ENCODE measurements at places on chromosomes 6 and 20.

DNA sequence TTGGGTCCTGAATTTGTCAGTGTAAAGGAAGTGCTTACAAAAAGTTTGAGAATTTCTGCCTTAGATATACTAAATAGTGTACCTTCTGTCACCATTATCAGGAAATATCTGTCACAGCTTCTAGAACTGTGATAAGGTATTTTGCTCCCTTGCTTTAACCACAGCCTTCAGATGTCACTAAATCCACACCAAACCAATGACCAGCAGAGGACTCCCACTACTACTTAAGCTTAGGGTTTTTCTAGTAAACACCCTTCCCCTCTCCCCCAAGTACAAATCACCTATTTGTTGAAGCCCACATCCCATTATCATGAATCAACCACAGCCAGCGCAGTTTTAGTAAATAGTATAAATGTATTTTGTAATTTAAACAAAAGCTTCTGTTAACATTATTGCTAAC is 8.6 kb upstream of the JPH2 start:
- no peak for DNase-seq

DNA sequence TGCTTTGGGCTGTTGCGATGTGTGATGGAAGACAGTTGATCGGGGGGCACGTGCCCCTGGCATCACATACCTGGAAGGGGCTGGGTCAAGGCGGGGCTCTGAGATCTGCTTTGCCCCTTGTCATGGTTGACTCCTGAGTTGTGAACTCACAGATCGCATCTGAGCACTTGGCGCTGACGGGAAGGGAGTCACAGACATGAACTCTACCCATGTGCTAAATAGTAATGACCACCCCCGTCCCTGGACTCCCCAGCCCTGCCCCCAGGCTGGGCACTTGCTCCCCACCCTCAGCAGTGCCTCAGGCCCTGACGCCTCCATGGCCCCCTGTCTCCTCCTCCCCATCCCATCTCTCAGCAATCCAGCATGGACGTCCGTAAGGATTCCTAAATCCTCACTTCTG is 107.0 kb downstream of the SYNDIG1 start:
- DNase-seq = no peak

GRCh38 chr6:132693478-132693877 is 20.4 kb downstream of the VNN1 start:
- DNase-seq = no peak

DNA sequence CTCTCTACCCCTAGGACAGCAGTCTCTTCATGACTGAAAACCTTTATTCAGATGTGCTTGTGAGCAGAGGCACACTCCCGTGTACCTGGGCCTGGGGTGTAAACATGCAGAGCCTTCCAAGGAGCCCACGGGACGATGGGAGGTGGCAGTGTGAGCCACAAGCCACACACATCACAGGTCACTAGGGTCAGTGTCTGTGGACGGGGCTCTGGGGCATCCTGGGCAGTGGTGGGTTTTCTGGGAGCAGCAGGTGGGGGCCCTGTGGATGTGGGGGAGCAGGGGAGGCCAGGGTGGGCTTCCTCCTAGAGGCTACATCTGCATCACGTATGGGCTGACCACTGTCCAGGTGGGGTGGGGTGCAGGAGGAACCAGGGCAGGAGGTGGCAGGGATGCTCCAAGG is 16.7 kb upstream of the TTLL2 start:
- DNase-seq = no peak

DNA sequence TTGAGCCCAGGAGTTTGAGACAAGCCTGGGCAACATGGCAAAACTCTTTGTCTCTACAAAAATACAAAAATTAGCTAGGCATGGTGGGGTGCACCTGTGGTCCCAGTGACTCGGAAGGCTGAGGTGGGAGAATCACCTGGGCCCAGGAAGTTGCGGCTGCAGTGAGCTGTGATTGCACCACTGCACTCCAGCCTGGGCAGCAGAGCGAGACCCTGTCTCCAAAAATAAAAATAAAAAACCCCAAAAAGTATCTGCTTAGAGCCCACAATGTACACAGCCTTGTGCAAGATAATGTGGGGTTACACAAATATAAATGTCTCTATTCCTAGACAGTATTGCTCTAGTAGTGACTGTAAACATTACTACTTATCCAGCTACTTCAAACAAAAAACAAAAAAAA is 5.9 kb downstream of the ESF1 start:
- no peak for DNase-seq

DNA sequence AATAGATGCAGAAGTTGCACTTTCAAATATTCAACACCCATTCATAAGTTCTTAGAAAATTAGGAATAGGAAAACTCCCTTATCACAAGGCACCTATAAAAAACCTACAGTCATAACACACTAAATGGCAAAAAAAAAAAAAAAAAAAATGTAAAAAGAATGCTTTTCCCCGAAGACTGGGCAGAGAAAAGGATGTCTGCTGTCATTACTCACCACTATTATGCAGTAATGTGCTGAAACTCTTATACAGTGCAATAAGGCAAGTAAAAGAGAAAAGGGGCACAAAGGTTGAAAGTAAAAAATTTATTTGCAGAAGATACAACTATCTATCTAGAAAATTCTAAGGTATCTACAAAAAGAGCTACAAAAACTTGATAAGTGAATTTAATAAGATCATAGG is 607.8 kb upstream of the ARID1B start:
- DNase-seq = no peak

DNA sequence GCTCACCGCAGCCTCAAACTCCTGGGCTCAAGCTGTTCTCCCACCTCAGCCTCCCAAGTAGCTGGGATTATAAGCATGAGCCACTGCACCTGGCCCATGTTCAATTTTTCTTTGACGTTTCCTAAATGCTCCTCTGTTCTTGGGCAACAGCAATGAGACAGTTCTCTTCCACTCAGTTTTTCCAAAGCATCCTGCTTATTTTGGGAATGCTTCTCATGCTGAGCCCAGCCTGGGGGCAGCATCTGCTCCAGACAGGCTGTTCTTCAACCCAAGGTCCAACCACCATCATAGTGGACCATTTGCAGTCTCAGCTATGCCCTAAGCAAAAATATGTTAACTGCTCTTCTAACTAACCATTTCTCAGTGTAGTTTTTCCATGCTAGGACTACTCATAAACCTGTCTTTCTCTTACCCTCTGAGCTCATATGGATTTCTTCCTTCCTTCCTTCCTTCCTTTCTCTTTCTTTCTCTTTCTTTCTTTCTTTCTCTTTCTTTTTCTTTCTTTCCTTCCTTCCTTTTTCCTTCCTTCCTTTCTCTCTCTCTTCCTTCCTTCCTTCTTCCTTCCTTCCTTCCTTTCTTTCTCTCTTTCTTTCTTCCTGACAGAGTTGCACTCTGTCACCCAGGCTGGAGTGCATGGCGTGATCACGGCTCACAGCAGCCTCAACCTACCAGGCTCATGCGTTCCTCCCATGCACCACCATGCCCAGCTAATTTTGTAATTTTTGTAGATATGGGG is 48.4 kb downstream of the GCNT2 start:
- no peak for DNase-seq

- no peak for DNase-seq
These were observed 206.0 kb upstream of the SHLD1 start for GRCh38 chr20:5544175-5544574.

DNA sequence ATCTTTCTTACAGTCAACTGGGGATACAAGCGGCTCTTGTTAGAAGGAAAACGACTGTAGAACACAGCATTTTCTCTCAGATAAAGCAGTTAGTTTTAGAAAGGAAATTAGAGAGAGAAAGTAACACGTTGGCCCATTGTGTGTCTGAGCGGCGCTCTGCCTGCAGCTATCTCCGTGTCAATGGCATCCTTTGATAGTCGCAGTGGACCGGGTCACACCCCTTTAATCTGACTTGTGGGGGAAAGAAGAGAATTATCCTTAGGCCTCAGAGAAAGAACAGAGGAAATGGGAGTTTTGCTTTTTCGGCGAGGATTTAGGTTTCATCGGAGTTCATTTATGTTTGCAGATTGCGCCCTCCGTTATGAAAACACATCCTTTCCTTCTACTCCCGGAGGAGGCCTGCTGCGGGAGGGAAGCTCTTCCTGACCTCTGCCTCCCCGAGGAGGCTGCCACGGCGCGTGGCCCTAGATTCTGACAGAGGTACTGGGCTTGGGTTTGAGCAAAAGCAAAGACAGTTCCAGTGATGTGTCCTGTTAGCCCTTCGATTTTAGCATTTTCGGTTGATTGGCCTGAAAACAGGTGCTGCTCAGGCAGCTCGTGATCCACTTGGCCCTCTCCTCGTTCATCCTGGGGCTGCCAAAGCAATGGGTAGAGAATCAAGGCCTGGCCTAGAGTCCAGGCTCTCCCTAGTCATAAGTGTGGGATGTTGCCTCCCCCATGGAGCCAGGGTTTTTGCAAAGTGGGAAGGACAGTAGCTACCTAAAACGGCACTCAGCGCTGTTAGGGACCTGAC is 74.9 kb downstream of the ZDHHC14 start:
- no peak for DNase-seq

- no peak for DNase-seq
These were observed 82.7 kb upstream of the TOP1 start for GRCh38 chr20:40945754-40946450.

GRCh38 chr6:91094341-91094740 is 507.5 kb upstream of the MAP3K7 start:
- DNase-seq = no peak

GRCh38 chr20:4897600-4897999 is 103.7 kb downstream of the SLC23A2 start:
- no peak for DNase-seq

DNA sequence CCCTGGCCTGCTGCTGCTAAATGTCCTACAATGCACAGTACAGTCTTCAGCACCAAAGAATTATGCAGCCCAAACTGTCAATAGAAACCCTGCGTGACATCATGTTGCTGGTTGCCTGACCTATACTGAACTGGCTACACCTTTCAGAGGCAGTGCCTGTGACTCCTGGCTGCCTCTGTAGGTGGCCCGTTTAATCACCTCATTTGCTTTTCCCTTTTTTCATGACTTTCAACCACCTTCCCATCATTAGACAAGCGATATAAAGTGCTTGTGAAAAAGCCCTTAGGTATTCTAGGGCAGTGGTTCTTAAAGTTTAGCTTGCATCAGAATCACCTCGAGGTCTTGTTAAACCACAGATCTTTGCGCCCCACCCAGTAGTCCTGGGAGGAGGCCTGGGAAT is 33.0 kb upstream of the RIPOR2 start:
- DNase-seq = no peak

GRCh38 chr6:30202366-30202765 is 10.8 kb downstream of the TRIM26 start:
- no peak for DNase-seq

- no peak for DNase-seq
These were observed 362.9 kb downstream of the ZFAND3 start for GRCh38 chr6:38182426-38182825.

DNA sequence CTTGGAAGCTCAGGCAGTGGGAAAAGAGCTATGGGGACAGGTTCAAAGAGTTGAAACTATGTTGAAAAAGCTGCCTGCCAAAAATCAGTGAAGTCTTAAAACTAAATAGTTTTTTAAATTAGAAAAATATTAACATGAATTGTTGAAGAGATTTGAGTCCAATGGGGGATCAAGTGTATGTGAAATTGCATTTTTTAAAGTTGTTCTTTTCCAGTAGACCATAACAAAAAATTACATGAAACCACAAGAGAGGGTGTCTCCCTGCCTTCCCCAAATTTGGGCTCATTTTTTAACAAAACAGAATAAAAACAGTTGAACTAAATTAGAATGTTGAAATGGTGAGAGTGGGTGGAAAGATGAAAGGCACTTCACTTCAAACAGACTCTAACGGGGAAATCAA is 31.5 kb upstream of the COL10A1 start:
- no peak for DNase-seq

DNA sequence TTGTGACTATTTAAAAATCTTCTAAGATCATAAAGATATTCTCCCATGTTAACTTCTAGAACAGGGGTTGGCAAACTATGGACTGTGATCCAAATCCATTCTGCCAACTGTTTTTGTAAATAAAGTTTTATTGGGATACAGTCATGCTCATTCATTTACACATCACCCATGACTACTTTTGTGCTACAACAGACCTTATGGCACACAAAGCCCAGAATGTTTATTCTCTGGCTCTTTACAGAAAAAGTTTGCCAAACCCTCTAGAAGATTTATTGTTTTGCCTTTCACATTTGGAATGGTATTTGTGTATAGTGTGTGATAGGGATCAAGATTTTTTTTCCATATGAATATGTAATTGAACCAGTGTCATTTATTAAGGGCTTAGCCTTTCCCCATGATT is 341.7 kb downstream of the CD83 start:
- no peak for DNase-seq

DNA sequence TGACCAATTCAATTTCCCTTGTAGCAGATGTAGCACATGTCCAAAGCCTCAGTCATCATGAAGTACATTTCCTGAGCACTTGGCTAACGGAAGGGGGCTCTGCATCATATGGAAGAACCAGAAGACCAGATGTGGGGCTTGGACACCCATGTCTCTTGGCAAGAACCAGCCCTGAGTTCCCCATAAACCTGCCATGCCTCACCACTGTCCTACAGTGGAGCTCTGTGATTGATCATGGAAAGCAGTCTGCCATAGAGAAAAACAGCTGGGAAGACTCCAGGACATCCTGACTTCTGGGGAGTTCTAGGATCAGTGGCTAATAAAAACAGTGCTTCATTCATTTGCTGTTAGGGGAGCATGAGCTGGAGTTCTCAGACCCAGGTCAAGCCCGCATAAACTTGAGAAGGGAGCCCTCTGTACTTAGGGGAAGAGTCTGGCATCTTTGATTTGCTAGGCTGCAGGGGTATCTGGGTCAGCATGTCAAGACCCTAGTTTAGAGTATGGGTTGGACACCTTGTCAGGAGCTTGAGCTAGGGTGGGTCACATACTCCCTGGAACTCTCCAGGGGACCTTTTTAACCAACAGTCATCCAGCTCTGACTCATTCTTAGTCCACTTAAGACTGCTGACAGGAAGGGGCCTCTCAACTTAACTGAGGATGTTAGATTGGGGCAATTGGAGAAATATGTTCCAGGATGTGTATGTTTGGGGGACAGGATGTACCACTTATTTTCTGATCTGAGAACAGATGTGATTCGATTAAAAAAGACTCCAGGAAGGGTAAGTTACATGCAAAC is 26.3 kb upstream of the TRAM2 start:
- DNase-seq = no peak

DNA sequence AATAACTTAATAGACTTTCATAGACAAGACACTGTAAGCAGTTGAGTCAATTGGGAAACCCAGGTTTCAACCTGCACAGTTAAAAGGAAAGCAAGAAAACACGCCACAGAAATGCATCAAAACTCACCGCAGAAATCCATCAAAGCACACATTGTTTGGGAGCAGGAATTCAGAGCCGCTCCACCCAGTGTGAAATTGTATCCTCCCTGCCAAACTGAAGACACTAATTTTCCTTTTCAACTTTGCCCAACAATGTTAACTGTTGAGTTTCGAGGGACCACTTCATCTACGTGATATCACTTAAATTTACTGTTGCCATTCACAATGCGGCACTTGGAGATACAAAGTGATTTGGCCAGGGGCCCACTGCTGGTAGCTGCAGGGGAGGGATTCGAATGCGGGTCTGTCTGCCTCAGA is 92.7 kb downstream of the DACT2 start:
- no peak for DNase-seq

GRCh38 chr6:12331951-12332749 is 42.0 kb downstream of the EDN1 start:
- DNase-seq = no peak
